ENCODE measurements at places on chromosomes 2 and 18.

GRCh38 chr2:205267323-205267722 lies 415.0 kb upstream of the NRP2 start:
- DNase-seq = no peak

DNA sequence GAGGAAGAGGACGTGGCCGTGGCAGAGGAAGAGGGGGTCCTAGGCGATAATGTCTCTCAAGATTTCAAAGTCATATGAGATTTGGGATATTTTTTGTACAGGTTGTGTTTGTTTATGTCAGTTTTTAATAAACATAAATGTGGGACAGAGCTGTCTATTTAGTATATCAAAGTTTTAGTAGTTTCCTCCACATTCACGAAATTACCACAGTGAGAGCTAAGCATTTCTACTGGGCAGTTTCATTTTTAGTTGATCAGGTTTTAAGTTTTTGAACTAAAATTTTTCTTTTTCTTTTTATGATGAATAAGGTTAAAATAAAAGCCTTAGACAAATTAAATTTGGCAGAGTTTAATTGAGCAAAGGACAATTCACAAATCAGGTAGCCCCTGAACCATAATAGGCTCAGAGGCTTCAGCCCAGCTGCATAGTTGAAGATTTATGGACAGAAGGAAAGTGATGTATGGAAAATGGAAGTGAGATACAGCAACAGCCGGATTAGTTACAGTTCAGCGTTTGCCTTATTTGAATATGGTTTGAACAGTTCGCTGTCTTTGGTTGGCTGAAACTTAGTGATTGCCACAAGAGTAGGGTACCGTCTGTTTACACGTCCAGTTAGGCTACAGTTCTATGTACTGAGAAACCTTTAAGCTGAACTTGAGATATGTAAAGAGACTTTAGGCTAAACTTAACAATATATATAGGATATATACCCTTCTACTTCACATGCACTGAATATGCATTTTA lies 17.1 kb downstream of the SNRPD1 start:
- no peak for DNase-seq

GRCh38 chr2:178819147-178819875 lies 12.1 kb upstream of the TTN start:
- no peak for DNase-seq

GRCh38 chr18:69490072-69490471 lies 89.4 kb downstream of the DOK6 start:
- no peak for DNase-seq

- no peak for DNase-seq
These were observed 87.0 kb upstream of the MAP4K3 start for GRCh38 chr2:39524061-39524460.

DNA sequence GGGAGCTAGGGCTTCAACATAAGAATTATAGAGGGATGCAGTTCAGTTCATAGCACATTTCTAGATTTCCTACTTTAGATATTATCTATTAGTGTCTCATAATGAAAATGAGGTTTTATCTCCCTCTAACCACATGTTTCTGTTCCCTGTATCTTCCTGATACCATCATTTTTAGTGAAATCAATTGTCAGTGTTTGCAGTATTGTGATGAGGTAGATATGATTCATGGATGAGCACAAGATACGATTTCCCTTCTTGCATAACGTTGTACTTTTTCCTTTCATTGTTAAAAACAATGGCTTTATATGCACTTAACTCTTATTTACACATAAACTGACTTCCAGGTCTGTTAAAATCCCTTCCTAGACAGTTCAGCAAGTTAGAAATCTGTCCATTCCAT lies 211.4 kb downstream of the ZBTB7C start:
- no peak for DNase-seq

- DNase-seq = no peak
These were observed 75.8 kb upstream of the NARS1 start for GRCh38 chr18:57697426-57697825.

DNA sequence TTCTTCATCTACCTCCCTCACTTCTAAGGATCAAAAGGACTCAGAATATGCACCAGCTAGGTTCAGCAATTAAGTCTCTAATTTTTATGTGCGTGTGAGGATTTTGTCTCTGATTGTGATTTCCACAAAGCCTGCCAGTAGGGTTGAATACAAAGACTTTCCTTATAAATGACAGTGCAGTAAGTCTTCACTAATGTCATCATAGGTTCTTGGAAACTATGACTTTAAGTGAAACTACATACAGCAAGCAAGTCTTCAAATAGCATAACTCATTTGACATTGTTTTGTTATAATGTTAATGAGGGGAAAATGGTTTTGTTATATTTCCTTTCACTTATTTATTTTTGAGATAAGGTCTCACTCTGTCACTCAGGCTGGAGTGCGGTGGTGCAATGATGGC lies 526.3 kb upstream of the DCC start:
- no peak for DNase-seq

GRCh38 chr2:24857746-24858145 lies 62.3 kb downstream of the ADCY3 start:
- no peak for DNase-seq

GRCh38 chr2:10083692-10084211 lies 3.5 kb upstream of the CYS1 start:
- DNase-seq = peak; percentile 39

GRCh38 chr2:9135822-9136558 lies 70.6 kb upstream of the ASAP2 start:
- DNase-seq = no peak

GRCh38 chr2:235623111-235623510 lies 129.3 kb downstream of the AGAP1 start:
- no peak for DNase-seq

DNA sequence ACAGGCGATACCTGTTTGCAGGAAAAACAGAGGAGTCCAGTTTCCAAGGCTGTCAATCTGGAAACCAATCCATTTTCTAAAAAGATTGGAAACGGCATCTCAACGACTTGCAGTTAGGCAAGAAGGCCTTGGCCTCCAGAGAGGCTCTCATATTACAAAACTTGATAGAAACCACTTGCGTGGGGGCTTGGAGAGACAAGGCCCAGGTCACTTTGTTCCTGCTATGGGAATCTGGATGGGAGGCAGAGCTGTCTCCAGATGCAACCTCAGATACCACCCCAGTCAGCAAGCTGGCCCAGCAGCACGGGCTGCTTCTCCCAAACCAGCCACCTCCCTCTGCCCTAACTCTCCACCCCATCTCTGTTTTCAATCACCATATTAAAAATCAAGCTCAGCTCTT lies 298.8 kb downstream of the TNS1 start:
- DNase-seq = no peak

- DNase-seq = no peak
These were observed 22.4 kb upstream of the CCBE1 start for GRCh38 chr18:59719544-59720181.

DNA sequence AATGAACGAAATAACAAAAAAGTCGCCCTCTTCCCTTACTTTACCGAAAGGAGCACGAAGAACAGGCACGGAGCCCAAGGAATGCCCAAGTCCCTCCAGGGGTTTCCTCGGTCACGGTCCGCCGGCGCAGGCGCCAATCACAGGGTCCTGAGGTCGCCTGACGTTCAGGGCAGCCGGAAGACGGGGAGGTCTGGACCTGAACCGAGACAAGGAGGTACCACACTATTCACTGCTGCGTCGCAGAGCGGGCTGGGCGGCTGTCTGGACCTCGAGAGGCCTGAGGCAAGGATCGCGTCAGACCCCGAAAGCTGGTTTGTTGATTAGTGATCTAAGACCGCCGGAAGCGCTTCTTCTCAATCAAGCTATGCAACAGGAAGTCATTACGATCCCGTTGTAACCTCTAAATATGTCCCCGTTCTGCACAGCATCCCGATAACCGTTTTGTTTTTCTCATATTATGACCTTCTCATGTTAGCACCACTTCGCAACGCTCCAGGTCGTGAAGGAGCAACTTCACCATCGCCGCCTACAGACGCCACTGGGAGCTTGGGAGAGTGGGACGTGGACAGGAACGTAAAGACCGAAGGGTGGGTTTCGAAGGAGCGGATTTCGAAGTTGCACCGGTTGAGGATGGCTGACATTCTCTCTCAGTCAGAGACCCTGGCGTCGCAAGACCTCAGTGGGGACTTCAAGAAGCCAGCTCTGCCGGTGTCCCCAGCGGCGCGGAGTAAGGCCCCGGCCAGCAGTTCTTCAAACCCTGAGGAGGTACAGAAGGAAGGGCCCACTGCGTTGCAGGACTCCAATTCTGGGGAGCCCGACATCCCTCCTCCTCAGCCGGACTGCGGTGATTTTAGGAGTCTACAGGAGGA lies at the start of the genes SLC4A1AP and SUPT7L:
Gene SLC4A1AP (plus strand): TSS at position 605 of the 869 bp plus-strand sequence. CDS start 26 bp downstream, at position 631.
Gene SUPT7L (minus strand): TSS at position 330 of the 869 bp plus-strand sequence. CDS start 1,422 bp downstream, outside the sequence.
- peak; percentile 81 for DNase-seq

DNA sequence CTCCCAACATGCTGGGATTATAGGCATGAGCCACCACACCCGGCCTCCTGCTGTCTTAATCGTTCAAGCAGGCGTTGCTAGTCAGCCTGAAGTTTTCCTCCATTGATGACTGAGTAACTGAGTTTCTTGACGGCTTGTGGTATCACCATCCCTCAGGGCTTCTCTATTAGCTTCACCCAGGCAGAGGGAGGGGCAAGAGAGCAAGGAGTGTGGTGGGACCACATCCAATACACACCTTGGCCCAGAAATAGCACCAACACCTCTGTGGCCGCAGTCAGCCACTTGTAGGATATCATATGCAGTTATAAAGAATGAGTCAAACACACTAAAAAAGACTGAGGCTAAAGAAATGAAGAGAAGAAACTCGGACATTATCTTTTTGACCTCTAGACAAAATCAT lies 1009.4 kb upstream of the CELF4 start:
- no peak for DNase-seq

DNA sequence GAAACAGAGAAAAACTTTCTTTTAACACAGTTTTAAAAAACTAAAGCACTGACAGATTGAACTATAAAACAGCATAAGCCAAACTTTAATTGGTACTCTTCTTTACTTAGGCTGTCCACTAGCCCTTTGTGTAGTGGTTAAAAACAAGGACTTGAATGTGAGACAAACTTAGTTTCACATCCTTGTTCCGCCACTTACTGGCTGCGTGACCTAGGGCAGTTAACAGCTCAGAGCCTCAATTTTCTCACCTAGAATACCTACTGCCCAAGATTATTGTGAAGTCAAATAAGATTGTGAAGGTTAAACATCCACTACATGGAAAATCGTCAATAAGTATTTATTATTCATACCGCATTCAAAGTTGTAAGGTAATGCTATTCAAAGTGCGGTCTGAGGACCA lies 2.0 kb downstream of the WDR35 start:
- no peak for DNase-seq

GRCh38 chr2:141519906-141520305 lies 610.9 kb downstream of the LRP1B start:
- DNase-seq = no peak

DNA sequence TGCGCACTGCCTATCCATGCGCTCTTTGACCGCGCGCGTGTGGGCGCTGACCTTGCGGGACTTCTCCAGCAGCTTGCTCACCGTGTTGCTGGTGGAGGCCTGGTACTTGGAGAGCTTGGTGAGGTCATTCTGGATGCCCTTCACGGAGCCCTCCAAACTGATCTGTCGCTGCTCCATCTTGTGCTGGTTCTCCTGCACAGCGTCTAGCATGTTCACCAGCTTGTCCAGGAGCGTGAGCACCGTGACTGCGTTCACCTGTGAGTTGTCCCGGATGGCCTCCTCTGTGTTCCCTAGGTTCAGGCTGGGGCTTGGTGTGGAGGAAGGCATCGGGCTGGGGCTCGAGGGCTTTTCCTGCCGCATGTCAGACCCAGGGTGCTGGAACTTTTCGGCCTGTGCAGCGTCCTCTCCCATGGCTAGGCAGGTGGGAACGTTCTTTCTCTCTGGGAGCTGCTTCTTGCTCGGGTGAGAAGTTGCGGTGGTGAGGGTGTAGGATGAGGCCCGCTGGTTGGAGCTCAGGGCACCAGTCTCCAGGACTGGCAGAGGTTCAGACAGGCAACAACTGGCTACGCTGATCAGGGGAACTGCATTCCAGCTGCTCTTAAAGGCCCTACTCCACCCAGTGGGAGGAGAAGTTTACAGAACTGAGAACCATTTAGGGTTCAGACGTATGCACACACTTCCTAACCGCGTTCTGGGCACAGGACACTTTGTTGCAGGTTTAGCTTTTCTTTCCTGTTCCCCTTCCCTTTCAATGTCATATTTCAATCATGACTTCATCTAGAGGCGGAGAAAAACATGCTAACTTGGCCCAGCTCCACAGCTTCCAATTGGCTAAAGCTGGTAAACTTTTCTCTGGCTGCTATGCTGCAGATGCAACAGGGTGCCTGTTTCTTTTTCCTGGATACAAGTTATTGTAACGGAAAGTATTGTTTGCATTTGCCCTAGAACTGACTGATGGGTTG lies at the start of gene CAVIN2:
Gene CAVIN2 (minus strand): TSS at position 574 of the 962 bp plus-strand sequence. CDS start 163 bp downstream, at position 411.
- no peak for DNase-seq

- no peak for DNase-seq
These were observed 206.6 kb downstream of the AGPS start for GRCh38 chr2:177599139-177599688.

Measured in NCI-H2029 treated with DMSO at 0.1 percent for 48 hours (cell line).